ENCODE measurements at places on chromosomes 5 and 9. TPM values are rescaled to one million over a fixed set of nuclear protein-coding genes. Genes with fewer than 3 reads are reported as not detected.

PCDHA1 gene
- not detected for total RNA-seq

DNA sequence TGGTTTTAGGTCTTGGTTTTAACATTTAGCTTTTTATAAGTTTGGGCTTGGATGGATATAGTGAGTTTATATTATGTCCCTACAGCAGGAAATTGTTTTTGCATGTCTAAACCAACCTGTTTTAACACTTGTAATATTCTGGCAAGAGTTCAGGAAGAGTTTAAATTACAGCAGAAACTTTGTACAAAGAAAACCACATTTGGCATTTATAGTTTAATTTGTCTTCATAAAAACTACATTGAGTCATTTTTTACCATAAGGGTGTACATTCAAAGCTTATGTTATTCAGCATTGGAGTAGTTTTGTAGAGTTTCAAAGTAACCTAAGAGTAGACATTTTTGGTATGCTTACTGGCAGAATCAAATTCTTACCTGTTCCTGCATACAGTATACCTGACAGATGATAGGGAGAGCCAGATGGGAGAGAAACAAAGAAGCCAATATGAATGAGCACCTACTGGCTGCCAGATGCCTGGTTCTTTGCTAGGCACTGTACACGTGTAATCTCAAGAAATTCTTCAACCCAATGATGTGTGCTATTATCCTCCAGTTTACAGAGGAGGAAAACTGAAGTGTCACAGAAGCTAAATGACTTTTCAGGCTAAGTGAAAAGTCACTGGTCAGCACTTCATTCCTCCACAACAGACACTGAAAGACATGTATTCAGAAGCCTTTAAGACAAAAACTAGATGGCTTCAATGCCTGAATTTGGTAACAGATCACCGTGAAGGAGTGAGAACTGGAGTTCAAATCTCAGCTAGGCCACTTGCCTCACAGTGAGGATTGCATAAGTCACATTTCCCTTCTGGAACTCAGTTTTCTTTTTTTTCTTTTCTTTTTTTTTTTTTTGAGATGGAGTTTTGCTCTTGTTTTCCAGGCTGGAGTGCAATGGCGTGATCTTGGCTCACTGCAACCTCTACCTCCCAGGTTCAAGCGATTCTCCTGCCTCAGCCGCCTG, 25.9 kb upstream of the ECM2 start:
- no peak for DNase-seq

DNA sequence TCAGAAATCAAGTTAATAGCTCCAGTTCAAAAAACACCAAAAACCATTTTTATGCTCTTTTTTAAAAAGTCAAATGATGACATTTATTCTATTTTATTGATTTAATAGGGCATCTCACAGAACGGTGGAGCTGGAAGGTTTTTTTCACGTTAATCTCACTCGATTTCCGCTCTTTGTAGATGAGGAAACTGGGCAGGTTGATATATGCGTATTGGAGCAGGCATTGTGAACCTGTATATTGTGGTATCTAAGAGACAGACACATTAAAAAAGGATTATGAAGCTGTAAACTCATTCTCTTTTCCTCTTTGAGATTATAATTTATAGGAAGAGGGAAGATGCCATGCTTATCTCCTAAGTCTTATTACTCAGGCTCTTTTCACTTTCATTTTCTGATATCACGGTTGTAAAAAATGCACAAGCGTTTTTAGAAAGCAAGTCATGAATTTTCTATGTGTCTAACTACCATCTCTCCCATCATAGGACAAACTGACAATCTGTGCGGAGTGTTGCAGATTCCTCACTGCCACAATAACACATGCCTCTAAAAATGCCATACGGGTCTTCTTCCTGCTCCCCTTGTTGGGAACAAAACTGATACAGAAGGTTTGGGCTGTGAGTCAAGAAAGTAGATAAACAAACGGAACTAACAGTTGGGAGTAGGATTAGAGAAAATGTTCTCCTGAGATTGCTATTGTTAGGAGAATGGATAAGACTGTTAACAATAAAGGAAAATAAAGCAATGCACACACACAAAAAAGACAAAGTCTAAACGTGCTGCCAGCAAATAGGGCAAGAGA, 1997.7 kb downstream of the MAT2B start:
- no peak for DNase-seq

PCDHGB1 gene
- 6.7 TPM for total RNA-seq
